ENCODE measurements at places on chromosomes 7 and 10.

- no peak for DNase-seq
Measured at GRCh38 chr10:112208997-112209396, 25.4 kb upstream of the GPAM start.

- no peak for DNase-seq
Measured at GRCh38 chr7:128221929-128222403, 19.1 kb upstream of the LEP start.

DNA sequence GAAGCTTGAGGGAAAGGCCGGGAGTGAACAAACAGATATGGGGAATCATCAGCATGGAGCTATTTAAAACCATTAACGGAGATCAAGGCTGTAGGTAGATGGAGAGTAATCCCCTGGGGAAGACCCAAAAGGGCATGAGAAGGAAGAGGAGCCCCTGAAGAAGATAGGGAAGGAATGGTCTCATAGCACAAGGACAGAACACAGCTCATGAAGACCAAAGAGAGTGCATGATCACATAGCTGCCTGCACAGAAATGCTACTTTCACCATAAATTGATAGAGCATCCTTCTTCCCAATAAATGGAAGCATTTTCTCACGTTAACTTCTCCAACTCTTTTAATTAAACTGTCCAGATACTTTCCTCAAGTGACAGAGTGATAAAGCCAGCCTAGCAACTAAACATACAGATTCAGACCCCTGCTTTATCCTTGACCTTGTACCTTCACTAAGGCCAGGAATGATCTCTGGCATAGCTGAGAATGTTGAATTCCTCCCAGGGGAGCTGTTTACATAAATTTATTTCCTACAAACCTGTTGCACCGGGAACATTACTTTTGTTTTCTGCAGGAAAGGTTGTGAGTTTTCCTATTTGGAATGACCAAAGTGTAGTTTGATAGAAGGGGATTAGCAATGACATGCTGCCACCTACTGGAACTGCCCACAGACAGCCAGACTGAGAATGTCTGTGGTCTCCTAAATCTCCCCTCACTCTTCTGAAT lies 110.8 kb upstream of the LRGUK start:
- DNase-seq = no peak

GRCh38 chr7:40311307-40311706 lies 176.5 kb downstream of the SUGCT start:
- no peak for DNase-seq

DNA sequence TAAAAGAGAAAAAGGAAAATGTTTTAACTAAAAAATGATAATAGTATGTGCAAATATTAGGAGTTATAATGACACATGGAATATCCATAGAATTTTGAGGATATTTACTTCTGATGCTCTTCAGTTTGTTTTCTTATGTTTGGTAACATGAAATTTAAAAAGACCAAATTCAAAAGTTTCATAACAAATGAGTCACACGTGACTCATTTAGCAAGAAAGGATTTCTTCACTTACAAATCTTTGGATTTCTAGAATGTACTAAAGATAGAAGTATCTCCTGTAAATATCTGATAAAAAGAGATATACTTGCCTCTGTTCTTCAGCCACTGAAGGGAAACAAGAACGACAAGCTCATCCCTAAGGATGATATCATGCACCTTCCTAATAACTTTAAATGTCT lies 774.5 kb upstream of the LRRTM3 start:
- no peak for DNase-seq

GRCh38 chr7:46352004-46352954 lies 431.2 kb upstream of the IGFBP3 start:
- no peak for DNase-seq

GRCh38 chr10:88039496-88040200 lies 176.2 kb downstream of the PTEN start:
- no peak for DNase-seq

DNA sequence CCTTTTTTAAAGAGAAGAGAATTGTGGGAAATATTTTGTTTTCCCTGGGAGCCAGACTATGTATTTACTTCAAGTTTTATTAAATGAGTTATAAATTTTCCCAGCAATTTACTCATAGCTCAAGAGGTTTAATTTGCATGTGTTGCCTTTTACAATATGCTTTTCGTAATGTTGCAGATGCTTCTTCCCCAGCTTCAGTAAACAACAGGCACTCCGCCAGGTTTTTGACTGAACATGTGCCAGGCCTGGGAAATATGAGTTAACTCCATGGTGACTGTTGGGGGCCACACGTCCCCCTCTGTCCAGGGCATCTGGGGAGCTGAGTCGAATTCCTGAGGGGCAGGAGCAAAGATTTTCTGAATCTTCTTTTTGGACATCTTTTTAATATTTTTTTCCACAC lies 545.7 kb downstream of the LRMDA start:
- no peak for DNase-seq

GRCh38 chr10:112672706-112673105 lies 225.7 kb downstream of the VTI1A start:
- no peak for DNase-seq

DNA sequence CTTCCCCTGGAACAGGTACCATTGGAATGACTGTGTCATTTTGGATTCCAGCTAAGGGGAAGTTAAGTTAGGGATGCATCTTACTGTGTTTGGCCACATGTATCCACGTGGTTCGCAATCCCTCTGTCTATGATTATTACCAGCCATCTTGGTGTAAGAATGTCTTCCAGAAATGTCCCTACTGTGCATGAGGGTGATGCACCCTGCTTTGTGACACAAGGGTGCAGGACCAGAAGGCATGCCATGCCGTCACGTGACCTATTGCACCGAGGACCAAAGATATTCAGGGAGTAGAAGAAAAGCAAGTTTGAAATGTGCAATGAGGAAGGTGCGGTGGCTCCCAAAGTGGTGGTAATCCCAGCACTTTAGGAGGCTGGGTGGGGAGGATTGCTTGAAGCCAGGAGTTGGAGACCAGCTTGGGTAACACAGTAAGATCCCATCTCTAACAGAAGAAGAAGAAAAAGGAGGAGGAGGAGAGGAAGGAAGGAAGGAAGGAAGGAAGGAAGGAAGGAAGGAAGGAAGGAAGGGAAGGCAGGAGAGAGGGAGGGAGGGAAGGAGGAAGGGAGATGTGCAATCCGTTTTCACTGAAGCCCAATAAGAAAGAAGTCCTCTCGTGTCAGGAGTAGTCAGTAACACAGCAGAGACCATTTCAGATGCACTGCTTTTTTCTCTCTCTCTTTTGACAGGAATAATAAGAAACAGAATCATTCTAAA lies 42.5 kb upstream of the USP6NL start:
- DNase-seq = no peak

DNA sequence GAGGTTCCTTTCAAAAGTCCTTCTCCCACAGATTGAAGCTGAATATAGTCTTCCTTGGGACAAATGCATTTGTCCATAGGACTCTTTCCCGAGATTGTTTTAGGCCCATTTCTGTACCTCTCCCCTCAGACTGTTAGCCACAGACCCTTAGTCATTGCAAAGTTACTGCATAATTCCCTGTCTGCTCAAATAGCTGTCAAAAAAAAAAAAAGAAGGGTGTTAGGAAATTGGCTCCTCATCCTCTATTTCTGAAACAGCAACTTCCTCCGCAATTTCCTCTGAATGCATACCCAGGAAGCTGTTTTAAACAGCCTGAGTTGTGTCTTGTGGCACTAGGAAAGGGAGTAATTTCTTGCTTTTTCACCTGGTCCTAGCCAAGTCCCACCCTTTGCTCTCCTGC lies 5.4 kb downstream of the LRRC4 start:
- DNase-seq = no peak

DNA sequence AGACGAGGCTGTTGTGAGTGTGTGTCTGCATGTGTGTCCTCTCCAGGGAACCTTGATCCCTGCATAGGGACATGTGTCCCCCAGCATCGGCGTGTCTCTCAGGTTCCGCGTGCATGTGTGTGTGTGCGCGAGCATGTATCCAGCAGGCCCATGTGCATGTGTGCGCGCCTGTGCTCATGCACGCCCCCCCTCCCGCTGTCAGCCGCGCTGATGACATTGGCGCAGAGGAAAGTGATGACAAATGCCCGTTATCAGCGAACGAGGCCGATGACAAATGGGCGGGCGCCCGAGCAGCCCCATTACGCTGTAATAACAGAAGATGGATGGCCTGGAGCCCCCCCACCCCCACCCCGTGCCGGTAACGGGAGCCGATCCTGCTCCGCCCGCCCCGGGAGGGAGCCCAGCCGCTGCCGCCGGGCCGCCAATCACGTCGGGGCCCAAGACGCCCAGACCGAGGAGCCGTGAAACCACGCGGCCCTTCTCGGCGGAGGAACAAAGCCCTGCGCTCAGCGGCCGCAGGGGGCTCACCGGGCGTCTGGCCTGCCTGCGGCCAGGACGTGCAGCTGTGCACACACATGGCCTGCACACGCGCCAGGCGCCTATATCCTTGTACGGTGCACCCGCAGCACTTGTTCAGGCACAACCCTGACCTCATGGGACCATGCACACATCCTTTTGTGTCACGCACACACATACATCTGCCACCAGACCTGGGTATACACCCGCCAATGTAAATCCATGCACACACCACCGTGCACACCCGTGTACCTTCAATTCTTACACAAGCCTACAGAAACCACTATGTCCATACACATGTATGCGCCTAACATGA lies 21.5 kb downstream of the POLL start:
- peak; percentile 68 for DNase-seq

GRCh38 chr10:25059990-25060389 lies 43.6 kb downstream of the THNSL1 start:
- no peak for DNase-seq

- DNase-seq = no peak
Measured at GRCh38 chr10:99630433-99630832, 10.2 kb upstream of the SLC25A28 start.

- no peak for DNase-seq
Measured at GRCh38 chr7:40850017-40850416, 715.2 kb downstream of the SUGCT start.

DNA sequence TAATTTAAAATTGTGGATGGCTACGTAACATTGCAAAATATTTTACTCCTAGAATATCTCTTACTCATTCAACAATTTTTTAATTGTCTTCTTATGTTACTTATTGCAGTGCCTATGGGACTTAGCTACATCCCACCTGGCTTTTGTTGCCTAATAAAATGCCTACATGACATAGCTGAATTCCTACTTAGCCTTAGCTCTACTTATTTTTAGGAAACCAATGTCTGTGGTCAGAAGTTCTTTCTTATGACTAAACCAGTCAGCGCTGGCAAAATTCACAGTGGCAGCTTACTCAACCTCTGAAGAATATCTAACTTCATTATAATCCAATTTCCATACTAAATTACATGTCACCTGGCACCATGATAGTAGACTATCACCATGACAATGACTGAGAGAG lies 1612.4 kb upstream of the LRRTM3 start:
- DNase-seq = no peak

GRCh38 chr7:147579148-147579547 lies 1011.4 kb upstream of the C7orf33 start:
- no peak for DNase-seq

- no peak for DNase-seq
Measured at GRCh38 chr10:3548702-3549101, 236.3 kb downstream of the KLF6 start.

GRCh38 chr10:114749510-114749909 lies 72.1 kb upstream of the FHIP2A start:
- DNase-seq = no peak

GRCh38 chr7:66246554-66247171 lies 41.5 kb downstream of the TPST1 start:
- no peak for DNase-seq

GRCh38 chr10:132842397-132842796 lies 56.5 kb upstream of the NKX6-2 start:
- DNase-seq = no peak

GRCh38 chr10:69972981-69973397 lies 79.7 kb upstream of the MACROH2A2 start:
- no peak for DNase-seq

DNA sequence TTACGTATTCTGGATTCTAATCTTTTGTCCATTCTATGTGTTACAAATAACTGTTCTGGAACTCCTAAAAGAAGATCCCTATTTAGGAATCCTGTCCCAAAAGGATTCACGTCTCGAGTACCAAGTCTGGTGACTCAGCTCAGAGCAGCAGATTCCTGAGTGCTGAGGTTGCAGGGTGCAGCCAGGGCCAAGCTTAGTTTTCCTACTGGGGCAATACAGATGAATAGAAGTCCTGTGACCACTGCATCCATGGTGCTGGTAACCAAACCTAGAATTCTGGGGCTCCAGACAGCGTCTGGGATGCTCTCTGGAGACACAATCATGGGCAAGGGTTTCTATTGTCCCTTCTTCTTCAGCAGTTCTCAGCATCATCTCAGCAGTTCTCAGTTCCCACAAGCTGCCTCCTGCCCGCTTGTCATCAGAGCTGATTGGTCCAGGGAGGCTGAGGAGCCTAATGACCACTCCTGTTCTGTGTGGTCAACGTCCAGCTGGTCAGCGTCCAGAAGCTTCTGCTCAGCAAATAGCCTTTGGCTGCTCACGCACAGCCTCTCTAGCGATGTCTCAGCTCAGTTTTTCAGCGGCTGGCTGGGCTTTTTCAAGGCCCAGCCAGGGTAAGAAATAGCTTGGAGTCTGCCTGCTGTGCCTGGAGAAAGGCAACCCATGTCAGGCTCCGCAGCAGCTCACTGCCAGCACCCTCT lies 50.4 kb upstream of the C7orf33 start:
- DNase-seq = no peak

DNA sequence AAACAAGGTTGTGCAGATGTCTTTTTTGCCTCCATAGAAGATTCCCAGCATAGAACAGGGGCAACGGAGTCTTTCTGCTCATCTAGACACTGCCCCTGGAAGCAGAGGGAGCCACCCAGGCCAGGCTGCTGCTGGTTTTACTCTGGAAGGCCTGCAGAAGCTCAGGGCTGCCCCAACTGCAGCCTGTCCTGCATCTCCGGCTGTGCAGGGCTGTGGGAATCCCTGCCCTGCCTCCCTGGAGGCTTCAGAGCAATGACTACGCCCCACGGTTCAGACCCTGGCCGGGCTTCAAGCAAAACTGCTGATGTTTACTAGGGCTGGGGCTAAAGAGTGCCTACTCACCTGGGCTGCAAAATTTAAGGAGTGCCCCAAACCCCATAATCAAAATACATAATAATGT lies 43.9 kb downstream of the GHRHR start:
- no peak for DNase-seq

DNA sequence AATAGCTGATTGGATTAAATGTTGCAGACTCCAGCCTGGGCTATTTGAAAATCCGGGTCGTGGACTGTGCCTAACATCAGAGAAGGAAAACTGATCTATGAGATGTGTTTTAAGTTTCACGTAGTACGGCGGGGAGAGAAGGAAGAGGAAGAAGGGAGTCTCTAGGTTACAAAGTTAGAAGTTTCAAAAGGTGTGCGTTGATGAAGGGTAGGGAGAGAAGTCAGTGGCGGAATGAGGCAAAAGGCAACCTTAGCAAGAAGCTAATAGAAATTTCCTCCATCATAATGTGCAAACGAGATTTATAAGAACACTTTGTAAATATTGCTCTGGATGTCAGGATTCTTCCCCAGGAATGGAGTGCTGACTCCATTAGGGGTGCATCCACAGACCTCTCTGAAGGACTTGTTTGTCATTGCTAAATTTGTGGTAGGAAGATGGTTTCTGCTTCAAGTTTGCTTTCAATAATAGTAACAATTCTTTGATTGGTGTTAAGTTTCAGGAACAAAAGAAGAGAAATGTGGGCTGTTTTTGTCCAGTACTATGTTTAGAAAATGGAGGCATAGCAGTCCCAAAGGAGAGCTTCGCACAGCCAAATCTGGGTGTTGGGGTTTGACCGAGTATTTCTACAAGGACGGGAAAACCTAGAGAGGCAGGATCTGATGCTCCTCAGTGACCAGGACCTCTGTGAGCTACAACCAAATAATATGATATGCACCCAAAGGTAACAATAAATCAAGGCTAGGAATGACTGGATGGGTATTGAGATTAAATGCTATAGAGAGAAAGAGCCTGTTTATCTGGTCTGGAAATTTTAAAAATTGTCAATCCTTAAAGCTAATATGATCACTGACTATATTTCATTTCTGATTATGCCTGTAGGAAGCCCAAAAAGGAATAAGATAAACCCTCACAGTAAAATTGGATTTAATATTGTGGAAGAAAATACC lies 8.2 kb downstream of the TWIST1 start:
- DNase-seq = no peak

Data from type B pancreatic cell (in vitro differentiated cells).